ENCODE measurements at places on chromosomes 7 and 10. TPM values are rescaled to one million over a fixed set of nuclear protein-coding genes. Genes with fewer than 3 reads are reported as not detected.

Gene ASB4
- not detected for total RNA-seq

Gene EVX1
- total RNA-seq = not detected

Gene GNAT3
- not detected for total RNA-seq

Gene TAC1
- total RNA-seq = not detected

Gene CEP55
- total RNA-seq = 45.8 TPM

Gene ANAPC16
- 54.7 TPM for total RNA-seq

Gene MUC3A
- not detected for total RNA-seq

Gene CUX1
- 16.2 TPM for total RNA-seq

Gene CDC14C
- not detected for total RNA-seq

Gene SEC24C
- 56.5 TPM for total RNA-seq
